NCI-H2227 treated with DMSO at 0.1 percent for 48 hours (cell line): ENCODE measurements at places on chromosomes 6 and 20.

- DNase-seq: no peak
Measured at GRCh38 chr6:52183131-52183713, 3.0 kb upstream of the IL17A start.

GRCh38 chr20:9514461-9515213, at the start of gene LAMP5:
LAMP5 (plus strand) TSS chr20:9514590; CDS start chr20:9514853, 263 bp downstream.
- DNase-seq: peak; percentile 76

DNA sequence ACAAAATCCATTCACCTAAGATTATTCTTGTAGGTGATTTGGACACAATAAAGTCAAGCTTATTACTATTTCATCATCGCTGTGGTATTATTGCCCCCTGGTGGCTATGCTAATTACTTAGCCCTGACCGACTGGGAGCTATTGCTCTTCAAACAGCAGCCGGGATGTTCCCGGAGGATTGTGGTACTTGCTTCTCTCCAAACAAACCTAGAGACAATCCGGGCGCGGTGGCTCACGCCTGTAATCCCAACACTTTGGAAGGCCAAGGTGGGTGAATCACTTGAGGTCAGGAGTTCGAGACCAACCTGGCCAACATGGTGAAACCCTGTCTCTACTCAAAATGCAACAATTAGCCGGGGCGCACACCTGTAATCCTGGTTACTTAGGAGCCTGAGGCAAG, 15.4 kb upstream of the STMND1 start:
- DNase-seq: no peak

DNA sequence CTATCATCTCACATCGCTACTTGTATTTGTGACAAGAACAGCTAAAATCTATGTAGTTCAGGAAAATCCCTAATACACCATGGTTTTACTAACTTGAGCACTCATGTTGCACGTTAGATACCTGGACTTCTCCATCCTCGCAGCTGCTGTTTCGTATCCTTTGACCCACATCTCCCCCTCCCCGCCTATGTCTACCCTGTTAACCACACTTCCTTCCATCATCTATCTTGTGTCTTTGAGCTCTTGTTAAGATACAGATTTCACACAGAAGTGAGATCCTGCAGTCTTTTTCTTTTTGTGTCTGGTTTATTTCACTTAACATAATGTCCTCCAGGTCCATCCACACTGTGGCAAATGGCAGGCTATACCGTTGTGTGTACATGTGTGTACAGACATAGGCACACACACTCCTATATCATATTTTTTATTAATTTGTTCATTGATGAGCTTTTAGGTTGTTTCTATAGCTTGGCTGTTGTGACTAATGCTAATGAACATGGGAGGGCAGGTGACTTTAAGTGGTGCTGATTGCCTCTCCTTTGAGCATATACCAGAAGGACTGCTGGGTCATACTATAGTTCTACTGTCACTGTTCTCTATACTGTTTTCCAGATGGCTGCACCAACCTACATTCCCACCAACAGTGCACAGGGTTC, 117.8 kb downstream of the WDR27 start:
- DNase-seq: no peak

- DNase-seq: no peak
Measured at GRCh38 chr6:788058-788457, 95.1 kb upstream of the EXOC2 start.
